Activated T-cell treated with anti-CD3 and anti-CD28 coated beads, Interleukin-2, amount 50 U/mL, for 4 hours (primary cell): ENCODE measurements at places on chromosomes 2 and 18. TPM values are rescaled to one million over a fixed set of nuclear protein-coding genes. Genes with fewer than 3 reads are reported as not detected.

- DNase-seq = peak; percentile 36
Measured at GRCh38 chr2:172674034-172674967, 61.3 kb upstream of the RAPGEF4 start.

GRCh38 chr2:190190507-190191162, 128.1 kb upstream of the MSTN start:
- DNase-seq = no peak

DNA sequence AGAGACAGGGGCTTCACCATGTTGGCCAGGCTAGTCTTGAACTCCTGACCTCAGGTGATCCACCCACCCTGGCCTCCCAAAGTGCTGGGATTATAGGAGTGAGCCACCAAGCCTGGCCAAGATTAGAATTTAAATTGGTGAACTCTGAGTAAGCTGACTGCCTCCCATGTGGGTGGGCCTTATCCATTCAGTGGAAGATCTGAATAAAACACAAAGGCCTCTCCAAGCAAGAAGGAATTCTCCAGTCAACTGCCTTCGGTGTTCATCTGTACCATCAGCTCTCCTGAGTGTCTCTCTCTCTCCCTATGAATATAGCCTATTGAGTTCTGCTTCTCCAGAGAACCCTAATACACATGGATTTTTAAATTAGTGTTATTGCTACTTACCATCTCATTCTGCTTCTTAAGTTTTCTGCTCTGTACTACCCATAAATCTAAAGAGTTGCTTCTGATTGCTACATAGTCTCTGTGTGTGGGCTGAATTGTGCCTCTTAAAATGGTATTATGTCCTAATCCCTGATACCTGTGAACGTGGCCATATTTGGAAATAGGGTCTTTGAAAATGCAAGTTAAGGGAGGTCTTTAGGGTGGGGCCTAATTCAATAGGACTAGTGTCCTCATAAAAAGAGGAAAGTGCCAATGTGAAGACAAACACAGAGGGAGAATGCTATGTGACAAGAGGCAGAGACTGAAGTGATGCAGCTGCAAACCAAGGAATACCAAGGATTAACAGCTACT, 36.3 kb downstream of the FBXO11 start:
- no peak for DNase-seq

- DNase-seq = no peak
Measured at GRCh38 chr2:237074211-237074993, 11.3 kb upstream of the COPS8 start.

DNA sequence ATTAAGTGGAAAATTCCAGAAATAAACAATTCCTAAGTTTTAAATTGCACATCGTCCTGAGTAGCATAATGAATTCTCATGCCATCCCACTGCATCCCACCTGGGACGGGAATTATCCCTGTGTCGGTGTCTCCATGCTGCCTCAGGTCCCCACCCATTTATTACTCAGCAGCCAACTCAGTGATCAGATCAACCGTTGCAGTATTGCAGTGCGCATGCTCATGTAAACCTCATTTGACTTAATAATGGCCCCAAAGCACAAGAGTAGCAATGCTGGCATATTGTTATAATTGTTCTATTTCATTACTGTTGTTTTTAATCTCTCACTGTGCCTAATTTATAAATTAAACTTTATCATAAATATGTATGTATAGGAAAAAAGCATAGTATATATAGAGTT, 214.4 kb downstream of the METTL4 start:
- no peak for DNase-seq

DNA sequence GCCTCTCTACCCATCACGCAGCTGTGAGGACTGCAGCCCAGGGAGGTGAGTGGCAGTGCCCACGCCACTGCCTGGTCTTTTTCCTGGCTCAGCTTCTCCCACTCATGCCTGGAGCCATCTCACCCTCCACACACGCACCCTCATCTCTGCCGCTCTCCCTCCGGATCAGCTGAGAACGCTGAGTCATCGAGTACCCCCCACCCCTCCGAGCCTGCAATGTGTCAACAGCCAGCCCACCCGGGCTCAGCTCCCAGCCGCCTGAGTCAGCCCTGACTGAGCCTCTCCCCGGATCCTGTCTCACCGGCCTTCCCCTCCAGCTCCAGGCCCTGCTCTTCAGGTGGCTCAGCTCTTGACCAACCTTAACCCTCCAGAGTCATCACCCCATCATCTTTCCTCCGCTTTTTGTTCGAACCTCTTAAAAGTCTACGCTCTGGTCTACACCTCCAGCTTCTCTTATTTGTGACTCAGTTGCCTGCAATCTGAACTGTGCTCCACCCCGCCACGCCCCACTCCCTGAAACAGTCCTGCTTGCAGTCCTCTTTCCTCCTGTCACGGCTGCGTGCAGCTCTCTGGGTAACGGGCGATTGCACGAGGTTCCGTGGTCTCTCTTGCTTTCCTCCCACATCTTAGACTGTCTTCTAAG, 94.4 kb upstream of the ASAP2 start:
- DNase-seq = no peak

GRCh38 chr2:241037498-241037897, 39.1 kb downstream of the SNED1 start:
- DNase-seq = no peak

GRCh38 chr2:241851325-241852115, 7.2 kb downstream of the PDCD1 start:
- no peak for DNase-seq

- DNase-seq = no peak
Measured at GRCh38 chr2:239945751-239946561, 79.2 kb downstream of the NDUFA10 start.

DNA sequence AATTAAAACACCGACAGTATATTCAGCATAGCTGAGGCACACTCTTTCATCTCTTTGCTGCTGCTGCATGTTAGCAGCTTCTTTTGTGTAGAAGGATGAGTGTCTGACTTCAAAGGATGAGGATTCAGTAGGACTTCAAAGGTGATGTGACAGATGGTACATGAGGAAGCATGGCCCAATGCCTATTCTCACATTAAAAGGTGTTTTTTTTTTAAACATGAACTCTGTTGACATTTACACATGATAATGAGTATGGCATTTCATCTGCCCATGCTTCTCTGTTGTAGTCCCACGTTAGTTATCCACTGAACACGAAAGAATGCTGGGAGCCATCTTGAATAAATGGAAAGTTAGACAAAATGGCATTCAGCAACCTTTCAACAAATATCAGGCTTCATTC, 1950.8 kb upstream of the PIK3C3 start:
- DNase-seq = no peak

DNA sequence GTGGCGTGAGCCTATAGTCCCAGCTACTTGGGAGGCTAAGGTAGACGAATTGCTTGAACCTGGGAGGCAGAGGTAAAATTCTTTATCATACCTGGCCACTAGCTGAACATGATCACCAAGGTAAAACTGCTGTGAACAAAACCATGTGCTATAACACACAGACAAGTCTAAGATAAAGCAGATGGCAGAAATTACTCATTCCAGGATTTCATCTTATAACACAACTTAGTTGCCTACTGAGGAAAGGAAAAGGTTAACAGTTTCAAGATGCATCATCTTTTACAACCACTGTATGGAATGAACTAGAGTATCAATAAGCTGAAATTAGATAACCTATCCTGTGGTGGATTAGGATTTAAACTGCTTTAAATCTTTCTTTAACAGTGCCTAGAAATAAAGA, 8.3 kb downstream of the ARL5A start:
- no peak for DNase-seq

DNA sequence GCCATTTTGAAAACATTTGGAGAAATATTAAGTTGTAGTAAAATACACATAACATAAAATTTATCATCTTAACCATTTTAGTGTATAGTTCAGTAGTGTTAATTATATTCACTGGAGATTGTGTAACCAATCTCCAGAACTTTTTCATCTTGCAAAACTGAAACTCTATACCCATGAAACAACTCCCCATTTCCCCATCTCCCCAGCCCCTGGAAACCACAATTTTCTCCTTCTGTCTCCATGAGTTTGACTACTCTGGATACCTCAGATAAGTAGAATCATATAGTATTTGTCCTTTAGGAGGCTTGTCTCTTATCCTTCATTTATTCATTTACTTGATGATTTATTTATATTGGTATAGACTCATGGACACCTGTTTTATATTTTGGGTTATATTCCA, 392.9 kb downstream of the SETBP1 start:
- no peak for DNase-seq

GRCh38 chr2:227657199-227657845, 9.3 kb upstream of the SCYGR5 start:
- no peak for DNase-seq

GRCh38 chr2:240556553-240557100, 1.2 kb downstream of the ANKMY1 start:
- peak; percentile 68 for DNase-seq

DNA sequence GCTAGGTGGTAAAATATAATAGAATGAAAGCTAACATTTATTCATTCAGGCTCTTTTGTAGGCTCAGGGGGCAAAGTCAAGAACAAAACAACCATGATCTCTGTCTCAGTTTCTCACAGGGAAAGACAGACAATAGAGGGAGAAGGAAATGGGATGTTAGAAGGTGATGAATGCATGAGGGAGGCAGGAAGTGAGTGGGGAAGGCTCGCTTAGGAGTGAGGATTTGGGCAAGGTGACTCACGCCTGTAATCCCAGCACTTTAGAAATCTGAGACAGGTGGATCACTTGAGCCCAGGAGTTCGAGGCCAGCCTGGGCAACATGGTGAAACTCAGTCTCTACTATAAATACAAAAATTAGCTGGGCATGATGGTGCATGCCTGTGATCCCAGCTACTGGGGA, 88.4 kb downstream of the CTIF start:
- no peak for DNase-seq

GRCh38 chr2:234615643-234616356, 118.9 kb upstream of the ARL4C start:
- DNase-seq = no peak

DNA sequence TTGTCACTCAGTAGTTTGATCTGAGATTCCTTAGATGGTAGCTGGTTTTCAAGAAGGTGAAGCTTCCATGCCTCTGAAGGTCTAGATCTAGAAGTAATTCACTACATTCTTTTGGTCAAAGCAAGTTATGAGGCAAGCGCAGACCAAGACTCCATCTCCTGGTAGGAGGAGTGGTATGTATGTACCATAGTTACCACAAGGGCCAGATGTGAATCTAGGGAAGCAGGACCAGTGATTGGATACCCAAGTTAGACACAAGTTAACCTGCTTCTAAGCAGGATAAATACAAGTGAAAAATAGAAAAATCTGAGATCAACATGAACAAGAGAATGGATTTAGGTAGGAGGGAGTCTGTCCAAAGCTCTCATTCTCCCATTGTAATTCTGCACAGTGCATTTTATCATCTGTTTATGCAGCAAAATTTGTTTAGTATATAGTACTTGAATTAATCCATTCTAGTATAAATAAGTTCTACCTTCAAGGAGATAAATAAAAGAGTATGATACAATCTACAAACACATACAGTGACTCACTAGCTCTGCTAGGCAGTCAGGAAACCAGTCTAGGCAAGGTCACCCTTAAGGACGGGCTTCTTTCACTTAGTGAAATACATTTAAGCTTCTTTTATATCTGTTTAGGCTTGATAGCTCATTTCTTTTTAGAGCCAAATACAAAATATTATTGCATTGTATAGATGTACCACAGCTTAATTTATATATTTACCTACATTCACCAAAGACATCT, 14.2 kb upstream of the DOCK10 start:
- no peak for DNase-seq

GRCh38 chr2:30981096-30981495, 157.1 kb downstream of the GALNT14 start:
- no peak for DNase-seq

DNA sequence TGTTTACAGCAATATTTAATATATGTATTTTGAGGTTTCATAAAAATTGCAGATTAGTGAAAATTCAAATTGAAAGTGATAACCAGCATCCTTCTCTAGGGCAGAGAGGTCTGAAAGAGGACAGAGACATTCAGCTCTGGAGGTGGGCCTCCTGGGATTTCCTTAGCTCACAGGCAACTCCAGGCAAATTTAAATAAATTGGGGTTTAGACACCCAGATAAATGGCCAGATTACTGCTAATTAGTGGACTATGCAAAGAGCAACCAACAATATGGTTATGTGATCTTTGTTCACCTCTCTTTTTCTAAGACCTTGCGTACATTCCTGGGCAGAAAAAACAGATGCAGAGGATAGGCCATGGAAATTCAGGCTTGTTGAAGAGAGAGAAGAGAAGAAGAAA, 1282.8 kb upstream of the ACVR2A start:
- no peak for DNase-seq

DNA sequence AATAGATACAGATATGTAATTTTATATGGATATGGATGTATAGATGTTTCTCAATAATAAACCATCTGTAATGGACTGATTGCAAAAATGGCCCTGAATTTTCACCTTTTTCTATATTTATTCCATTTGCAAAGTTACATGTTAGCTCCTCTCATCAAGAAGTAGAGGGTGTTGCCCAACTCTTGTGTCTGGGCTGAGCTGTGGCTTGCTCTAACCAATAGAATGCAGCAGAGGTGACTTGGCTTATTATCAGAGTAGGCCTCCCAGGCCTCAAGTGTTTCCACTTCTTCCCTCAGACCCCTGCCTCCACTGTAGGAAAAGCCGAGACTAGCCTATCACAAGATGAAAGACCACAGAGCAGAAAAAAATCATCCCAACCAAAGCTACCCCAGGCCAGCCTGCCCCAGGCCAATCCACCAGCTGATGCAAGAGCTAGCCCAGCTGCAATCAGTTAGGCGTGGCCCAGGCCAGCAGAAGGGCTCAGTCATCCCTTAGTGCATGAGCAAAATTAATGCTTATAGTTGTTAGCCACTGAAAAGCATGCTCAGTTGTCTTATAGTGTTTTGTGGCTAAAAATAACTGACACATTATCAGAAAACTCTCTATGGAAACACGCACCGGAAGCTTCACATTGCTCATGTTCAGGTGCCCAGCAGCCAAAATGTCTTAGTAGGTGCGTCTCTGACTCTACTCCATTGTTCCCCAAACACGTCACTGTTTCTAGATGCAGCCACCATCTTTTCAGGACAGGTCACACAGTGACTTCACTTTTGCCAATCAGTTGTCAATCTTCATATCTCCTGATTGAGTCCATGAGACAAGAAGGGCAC, 464.0 kb downstream of the FBXO15 start:
- DNase-seq = no peak

The C2orf78 gene
- total RNA-seq = not detected

The SERPINB4 gene
- total RNA-seq = not detected

The TTR gene
- 0.30 TPM for total RNA-seq

The IL36RN gene
- 1.6 TPM for total RNA-seq

The HOXD9 gene
- total RNA-seq = not detected

The TMEM247 gene
- not detected for total RNA-seq

The ZNF513 gene
- 8.4 TPM for total RNA-seq

The STAM2 gene
- total RNA-seq = 23.1 TPM

The LRRC30 gene
- not detected for total RNA-seq

The ANKRD36B gene
- total RNA-seq = 12.2 TPM
